HCT116 (cell line): ENCODE measurements at places on chromosomes 6 and 20.

GRCh38 chr20:56409956-56410355, 2.1 kb upstream of the CASS4 start:
- no peak for DNase-seq

- DNase-seq = no peak
Observed at GRCh38 chr6:152598421-152598820, 38.7 kb downstream of the SYNE1 start.

- DNase-seq = no peak
Observed at GRCh38 chr6:127182501-127182900, 64.0 kb downstream of the RSPO3 start.

- no peak for DNase-seq
Observed at GRCh38 chr20:64273109-64273508, 17.6 kb downstream of the PCMTD2 start.

- DNase-seq = no peak
Observed at GRCh38 chr20:289693-290083, 862 bp downstream of the C20orf96 start.

- DNase-seq = no peak
Observed at GRCh38 chr6:56343295-56343694, 95.9 kb upstream of the COL21A1 start.
